ENCODE measurements at places on chromosomes 7 and 10. TPM values are rescaled to one million over a fixed set of nuclear protein-coding genes. Genes with fewer than 3 reads are reported as not detected.

The TMEM184A gene
- total RNA-seq: under 0.01 TPM

The CACUL1 gene
- total RNA-seq: 20.3 TPM

The PCLO gene
- 0.19 TPM for total RNA-seq

The DDC gene
- total RNA-seq: not detected

The PLXDC2 gene
- 1.2 TPM for total RNA-seq
